ENCODE measurements at places on chromosomes 11 and 22.

DNA sequence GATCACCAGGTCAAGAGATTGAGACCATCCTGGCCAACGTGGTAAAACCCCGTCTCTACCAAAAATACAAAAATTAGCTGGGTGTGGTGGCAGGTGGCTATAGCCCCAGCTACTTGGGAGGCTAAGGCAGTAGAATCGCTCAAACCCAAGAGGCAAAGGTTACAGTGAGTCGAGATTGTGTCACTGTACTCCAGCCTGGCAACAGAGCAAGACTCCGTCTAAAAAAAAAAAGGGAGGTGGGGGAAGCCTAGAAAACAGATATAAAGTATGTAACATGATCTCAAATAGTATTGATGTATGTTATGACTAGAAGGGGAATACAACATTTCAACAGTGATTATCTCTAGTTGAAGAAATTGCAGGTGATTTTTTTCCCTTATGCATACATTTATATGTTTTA lies 61.4 kb downstream of the SLC1A2 start:
- no peak for DNase-seq

- DNase-seq = no peak
Measured at GRCh38 chr11:27497911-27498310, 8.7 kb downstream of the LIN7C start.

DNA sequence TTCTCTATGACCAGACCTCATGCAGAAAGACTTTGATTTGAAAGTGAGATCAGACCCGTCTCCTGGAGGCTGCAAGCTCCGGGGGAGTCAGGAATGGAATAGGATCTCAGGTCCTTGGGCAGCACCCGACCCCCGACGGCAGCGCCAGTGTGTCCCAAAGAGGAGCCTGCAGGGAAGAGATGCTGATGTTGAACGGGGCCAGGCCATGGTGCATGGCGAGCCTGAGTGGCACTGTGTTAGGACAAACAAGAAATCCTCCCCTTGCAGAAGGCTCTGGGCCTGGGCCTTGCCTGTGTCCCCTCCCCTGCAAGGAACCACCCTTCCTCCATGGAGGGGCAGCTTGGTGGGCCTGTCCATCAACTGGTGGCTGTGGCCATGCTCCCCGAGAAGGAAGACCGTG lies 20.1 kb upstream of the SYT8 start:
- no peak for DNase-seq

DNA sequence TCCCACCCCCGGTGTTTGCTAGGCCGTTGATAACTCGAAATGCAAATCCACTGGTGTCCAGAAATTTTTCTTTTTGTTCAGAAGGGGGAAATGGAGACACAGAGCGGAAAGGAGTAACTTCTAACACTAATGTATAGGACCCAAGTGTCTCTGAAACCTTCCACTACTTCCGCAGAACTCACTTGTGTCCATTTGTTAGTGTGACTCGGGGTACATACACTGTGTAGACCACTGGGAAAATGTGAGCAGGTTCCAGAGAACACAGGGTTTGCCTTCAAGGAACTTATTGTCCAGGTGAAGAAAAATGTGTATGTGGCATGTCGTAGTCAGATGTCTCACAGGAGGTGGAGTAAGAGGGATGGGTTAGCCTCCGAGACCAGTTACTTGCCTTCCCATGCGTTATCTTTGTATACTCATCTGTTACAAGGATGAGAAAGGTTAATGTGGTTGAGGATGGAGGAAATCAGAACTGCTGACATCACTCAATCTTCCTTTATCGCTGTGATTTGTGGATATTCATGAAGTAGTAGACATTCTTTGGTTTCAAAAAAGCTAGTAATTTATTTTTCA lies 857 bp downstream of the ARCN1 start:
- DNase-seq = no peak

DNA sequence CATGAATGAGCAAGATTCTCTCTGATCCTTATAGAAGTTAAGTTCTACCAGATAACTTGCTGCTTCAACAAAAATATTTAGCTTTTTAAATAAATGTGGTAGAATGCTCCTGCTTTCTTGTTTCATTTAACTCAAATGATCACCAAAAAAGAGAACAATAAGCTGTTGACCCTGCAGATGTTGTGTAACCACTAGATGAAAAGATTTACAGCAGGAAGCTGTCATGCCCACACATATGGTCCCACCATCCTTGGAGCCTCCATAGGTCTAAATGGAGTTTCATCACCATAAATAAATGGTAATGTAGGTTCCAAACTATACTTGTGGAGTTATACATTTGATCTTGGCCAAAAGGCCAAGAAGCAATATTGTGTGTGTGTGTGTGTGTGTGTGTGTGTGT lies 118.8 kb downstream of the RRAS2 start:
- no peak for DNase-seq

GRCh38 chr11:13745165-13745564 lies 76.7 kb downstream of the FAR1 start:
- DNase-seq = no peak

Measured in activated CD8-positive, alpha-beta memory T cell treated with anti-CD3 and anti-CD28 coated beads for 1 hour (primary cell).